ENCODE measurements at places on chromosomes 13 and 19.

DNA sequence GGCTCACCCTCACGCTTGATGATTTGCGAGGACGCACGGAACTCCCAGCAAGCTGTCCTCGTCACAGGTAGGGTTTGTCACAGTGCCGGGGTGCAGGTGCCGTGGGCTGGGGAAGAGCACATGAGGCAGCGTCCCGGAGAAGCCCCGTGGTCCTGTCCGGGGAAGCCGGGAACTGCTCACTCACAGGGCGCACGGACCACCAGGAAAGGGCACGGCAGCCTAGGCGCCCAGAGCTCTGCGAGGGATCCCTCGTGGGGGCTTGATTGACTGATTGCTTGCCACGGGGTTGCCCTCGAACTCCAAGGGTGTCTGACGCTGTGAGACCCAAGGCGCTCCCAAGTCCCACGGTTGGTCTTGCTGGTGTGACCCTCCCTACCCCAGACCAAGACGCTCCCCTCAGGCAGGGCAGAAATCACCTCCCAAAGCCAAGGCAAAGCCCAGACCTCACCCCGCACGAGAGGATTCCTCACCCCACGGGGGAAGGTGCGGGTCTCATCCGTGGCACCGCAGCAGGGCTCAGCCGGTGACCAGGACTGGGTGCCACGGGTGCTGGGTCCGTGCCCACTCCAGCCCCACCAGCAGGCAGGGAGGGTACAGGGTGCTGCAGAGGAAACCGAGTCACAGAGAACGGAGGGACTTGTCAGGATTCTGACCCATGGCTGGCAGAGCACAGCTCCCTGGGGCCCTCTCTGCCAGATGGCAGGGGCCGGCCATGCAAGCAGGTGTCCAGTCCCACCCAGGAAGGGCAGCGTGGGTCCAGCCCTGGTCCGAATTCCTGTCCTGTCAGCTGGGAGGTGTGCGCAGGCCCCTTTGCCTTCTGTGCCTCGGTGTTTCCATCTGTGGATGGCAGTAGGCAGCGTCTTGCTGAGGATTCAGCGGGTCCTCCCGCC, 7.7 kb downstream of the C2CD4C start:
- no peak for DNase-seq

DNA sequence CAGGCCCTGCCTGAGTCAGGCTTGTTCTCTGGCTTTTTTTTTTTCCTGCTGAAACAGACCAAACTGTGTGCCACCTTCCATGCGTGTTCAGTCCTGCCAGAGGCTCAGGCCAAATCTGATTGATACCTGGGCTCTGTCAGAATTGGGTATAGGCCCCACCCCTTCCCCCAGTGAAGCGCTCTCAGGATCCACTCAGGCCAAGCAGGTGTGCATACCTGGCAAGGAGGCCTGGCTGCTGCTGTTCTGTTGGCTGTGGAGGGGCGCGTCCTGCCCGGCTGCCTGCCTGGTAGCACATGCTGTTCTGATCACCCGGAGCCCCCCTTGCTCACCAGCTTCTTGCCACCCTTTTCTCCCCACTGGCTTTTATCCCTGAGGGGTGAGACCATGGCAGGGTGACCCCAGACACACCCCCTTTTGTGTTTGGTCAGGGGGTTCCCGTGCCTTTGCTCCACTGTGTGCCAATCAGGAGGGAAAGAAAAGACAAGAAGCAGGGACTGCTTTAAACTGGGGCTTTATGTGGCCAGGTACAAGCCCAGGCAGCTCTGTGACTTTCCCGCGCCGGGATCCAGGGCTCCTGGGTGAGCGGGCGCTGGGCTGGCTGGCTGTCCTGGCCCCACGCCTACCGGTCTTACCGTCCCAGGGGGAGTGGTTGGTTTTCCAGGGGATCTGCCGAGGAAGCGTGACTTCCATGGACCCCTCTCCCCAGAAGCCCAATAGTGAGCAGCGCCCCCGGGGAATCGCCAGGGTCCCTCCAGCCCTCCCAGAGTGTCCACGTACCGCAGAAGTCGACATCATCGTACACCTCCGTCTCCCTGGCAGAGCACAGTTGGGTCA, 12.7 kb downstream of the PRAM1 start:
- DNase-seq: no peak

DNA sequence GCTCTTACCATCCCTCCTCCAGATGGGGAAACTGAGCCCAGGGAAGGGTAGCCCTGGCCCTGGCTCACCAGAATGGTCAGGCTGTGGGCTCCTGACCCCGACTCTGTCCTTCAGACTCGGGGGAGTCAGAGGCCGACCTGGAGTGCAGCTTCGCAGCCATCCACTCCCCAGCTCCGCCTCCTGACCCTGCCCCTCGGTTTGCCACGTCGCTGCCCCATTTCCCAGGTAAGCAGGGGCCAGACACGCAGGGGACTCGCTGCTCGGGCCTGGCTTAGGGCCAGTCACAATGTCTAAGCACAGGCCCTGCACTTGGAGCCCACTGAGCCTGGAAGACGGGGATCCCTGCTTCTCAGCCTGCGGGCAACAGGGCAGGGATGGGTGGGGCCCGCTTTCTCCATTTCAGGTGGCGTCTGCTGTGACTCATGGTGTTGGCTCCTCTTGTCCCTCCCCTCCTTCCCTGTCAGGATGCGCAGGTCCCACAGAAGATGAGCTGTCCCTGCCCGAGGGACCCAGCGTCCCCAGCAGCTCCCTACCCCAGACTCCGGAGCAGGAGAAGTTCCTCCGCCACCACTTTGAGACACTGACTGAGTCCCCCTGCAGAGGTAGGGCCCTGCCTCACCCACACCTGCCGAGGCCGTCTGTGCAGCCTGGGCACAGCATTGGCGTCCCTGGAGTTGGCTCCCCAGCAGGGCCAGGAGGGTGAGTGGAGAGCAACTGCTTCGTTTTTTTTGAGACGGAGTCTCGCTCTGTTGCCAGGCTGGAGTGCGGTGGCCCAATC, 9.2 kb upstream of the OVOL3 start:
- DNase-seq: no peak

- no peak for DNase-seq
These were observed 1923.1 kb downstream of the PCDH9 start for GRCh38 chr13:65307056-65307455.

DNA sequence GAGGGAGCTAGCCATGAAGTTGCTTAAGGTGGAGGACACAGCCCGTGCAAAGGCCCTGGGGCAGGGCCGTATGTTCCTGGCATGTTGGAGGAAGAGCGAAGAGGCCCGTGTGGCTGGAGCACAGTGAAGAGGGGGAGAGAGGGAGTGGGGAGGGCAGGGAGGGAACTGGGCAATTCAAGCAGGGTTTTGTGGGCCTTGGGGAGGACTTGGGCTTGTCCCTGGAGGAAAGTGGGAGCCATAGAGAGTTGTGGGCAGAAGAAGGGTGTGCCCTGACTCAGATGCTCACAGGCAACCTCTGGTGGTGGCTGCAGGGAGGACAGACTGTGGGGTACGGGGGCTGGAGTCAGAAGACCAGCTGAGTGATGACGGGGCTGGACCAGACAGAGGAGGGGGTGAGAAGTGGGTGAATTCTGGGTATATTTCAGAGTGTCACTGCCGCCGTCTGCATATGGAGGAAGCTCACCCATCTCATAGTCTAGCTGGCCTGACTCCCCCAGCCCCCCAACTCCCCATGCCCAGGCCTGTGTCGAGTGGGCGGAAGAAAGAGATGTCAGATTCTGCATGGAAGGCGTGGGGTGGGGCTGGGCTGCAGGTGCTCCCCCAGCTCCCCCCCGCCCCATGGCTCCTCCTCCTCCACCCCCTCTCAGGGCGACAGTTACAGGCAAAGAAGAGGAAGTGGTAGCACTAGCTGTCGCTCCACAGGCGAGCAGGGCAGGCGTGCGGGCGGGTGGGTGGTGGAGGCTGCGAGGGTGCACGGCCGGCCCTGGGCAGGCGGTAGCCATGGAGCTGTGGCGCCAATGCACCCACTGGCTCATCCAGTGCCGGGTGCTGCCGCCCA, at the start of gene VAV1:
TSS of gene VAV1 (plus strand) at position 681 of the 838 bp plus-strand sequence. CDS start at position 781, 100 bp downstream.
- no peak for DNase-seq

DNA sequence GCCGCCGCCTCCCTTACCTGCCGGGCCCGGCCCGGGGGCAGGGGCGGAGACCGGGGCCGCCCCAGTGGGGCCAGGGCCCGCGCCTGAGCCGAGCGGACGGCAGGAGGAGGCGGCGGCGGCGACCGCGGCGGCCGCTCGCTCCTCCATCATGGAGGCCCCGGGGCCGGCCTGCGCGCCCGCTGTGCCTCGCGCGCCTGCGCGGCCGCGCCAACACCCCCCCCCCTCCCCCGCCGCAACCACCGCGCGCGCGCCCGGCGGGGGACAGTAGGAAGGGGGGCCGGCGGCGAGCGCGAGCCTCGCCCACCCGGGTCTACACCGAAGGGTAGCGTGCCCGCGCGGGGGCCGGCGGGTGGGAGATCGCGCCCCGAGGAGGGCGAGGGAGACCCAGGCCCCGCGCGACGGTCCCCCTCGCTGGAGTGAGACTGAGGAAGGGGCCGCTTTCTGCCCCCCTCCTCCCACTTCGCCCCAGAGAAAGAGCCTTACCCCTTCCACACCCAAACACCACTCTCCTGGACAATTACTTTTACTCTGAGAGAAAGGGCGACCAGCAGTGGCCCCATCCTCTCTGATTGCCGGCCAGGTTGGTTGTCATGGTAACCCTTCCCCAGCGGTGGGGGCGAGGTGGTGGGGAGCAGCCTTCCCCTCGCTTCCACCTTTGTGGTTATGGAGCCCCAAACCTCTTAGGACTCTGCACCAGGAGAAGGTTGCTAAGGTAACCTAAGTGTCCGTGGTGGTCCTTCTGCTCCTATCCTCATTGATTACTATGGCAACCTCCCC, at the start of gene STRN4:
TSS of gene STRN4 (minus strand) at position 170 of the 777 bp plus-strand sequence. CDS start at position 150, 20 bp downstream.
- DNase-seq: no peak

GRCh38 chr19:49553451-49554271, 25.9 kb downstream of the RCN3 start:
- peak; percentile 70 for DNase-seq

GRCh38 chr19:35290381-35291127, 1.4 kb upstream of the MAG start:
- DNase-seq: no peak

GRCh38 chr13:44853641-44854040, 135.6 kb downstream of the NUFIP1 start:
- no peak for DNase-seq

GRCh38 chr13:60118696-60119400, 44.9 kb downstream of the DIAPH3 start:
- DNase-seq: peak; percentile 41

DNA sequence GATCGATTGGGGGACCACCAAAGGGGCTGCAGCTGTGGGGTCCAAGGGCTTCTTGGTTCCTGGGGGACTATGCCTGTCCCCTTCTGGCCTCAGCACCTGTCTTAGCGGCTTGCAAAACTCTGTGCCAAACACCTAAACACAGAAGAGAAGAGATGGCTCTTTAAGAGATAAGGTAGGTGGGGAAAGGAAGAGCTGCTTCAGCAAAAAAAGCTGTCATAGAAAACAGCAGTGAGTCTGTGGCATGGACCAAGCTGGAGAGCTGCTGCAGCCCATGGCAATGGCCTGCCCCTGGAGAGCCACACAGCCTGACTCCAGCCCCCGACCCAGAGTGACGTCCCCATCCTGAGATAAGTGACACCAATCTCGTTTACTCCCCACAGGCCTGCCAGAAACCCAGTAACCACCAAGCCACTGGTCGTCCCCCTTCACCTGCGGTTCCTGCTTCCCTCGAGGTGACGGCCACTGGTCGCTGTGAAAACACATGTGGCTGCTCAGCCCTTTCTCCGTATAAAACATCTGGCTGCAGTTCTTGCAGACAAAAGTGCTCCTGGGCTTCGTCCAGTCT, 25.0 kb upstream of the NAPA start:
- no peak for DNase-seq

GRCh38 chr13:96792736-96793403, 201.4 kb downstream of the OXGR1 start:
- no peak for DNase-seq

DNA sequence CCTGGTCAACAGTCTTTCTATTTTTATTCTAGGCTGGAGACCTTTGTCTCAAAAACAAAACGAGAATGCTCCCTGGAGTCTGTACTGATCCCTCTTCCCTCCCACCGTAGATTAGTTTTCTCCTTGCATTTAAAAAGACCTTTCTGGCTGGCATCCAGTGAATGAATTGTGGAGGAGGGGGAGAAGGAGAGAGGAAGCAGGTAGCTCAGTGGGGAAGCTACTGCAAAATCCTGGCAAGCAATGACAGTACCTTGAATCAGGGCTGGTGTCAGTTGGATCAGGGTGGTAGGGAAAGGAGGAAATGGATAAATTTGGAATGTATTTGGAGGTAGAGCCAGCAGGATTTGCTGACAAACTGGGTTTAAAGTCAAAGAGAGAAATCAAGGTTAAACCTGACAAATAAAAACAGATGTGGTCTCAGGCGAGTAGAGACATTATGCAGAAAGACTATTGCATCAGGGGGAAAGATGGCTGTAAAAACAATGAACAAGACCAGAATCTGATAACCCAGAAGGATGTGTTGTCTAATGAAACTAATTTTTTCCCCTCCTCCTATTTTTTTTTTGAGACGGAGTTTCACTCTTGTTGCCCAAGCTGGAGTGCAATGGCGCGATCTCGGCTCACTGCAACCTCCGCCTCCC, 3.5 kb upstream of the CYP2S1 start:
- DNase-seq: no peak

- no peak for DNase-seq
These were observed 16.4 kb upstream of the KCNN1 start for GRCh38 chr19:17950310-17951156.

DNA sequence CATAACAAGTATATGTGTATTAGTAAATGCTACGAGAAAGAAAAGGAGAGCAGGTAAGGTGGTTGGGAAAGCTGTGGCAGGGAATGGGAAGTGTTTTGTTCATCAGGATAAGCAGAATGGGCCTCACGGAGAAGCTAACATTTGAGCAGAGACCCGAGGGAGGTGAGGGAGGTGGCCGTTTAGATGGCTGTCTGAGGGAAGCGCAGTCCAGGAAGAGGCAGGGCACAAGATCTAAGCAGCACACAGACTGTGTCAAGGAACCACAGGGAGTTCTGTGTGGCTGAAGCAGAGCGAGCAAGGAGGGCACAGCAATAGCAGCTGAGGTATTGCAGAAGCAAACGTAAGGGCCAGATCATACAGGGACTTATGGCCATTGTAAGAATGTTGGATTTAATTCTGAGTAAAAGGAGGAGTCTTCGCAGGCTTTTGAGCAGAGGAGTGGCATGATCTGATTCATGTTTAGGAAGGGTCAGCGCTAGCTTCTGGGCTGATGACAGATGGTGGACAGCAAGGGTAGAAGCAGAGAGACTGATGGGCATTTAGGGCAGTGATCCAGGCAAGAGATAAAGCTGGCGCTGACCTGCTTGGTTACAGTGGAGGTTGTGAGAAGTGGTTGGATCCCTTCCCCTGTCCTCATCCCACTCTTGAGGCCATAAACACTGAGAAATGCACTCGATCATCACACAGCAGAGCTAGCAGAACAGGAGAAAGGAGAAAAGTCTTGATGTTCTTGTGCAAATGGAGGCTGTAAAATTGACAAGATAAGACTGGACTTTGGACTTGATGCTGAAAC, 199.9 kb downstream of the LACC1 start:
- DNase-seq: no peak
